ENCODE measurements at places on chromosomes 6 and 20.

DNA sequence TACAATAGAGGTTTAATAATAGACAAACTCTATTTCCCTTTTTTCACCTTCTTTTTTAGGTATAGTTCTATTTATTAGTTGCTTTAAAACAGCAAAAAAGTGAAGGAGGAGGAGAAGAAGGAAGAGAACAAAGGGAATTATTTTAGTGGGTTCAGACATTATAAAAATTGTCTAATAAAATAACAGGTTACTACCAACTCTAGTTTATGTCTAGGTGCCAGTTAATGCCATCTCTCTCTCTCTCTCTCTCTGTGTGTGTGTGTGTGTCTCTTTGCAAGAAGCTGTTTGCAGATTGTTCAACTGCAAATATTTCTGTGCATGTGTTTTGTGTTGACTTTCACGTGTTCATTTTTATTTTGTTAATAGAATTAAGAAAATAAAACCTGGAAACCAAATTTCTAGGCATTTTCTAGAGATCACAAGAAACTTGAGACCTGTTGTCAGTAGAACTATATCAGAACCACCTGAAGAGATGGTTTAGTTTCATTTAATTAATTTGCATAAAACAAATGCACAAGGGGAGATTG, 313.5 kb upstream of the SGK1 start:
- no peak for DNase-seq

DNA sequence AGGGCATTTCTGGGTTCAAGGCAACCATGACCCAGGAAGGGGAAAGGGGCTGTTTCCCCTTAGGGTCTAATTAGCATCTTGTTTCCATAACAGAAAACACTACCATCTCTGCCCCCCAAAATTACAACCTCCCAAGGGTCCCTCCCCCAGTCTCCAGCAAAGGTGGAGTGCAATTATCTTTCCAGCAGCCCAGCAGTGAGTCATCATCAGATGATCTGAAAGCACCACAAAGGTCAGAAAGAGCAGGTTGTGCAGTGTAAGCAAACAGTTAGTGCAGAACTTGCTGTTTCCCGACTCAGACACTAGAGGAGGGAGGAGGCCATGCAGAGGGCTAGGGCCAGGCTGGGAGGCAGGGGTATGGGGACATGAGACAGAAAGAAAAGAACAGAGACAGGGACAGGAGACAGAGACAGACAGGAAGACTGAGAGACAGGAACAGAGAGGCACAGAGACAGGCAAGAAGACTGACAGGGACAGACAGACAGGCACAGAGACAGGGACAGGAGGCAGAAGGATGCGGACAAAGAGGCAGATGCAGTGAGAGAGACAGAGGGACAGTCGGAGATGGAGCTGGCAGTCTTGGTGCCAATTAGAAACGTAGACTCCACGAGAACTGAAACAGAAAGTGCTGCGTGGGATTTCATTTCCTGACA, 62.5 kb downstream of the PYGB start:
- DNase-seq = no peak

DNA sequence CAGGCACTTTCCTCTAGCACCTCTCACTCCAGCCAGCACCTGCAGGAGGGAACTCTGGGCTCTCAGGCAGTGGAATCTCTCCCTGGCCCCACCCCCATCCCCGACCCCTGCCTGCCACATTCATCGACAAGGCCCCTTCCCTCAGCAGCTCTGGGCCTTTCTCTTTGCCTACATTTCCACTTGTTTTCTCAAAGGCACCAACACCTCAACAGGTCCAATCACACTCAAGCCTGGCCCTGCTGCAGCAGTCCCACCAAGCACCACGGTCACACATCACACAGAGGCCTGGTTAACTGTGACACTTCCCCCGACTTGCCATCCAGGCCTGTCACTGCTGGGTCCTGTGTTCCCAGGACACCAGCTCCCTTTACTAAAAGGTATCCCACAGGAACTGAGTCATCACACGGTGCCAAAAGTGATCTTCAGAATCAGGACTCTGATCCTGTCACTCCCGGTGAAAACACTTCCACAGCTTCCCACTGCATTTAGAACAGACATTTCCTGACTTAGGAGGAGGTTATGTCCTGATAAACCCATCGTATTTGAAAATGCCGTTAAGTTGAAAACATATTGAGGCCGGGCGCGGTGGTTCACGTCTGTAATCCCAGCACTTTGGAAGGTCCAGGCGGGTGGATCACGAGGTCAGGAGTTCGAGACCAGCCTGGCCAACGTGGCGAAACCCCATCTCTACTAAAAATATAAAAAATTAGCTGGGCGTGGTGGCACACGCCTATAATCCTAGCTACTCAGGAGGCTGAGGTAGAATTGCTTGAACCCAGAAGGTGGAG, 54.9 kb downstream of the MYH7B start:
- DNase-seq = no peak

DNA sequence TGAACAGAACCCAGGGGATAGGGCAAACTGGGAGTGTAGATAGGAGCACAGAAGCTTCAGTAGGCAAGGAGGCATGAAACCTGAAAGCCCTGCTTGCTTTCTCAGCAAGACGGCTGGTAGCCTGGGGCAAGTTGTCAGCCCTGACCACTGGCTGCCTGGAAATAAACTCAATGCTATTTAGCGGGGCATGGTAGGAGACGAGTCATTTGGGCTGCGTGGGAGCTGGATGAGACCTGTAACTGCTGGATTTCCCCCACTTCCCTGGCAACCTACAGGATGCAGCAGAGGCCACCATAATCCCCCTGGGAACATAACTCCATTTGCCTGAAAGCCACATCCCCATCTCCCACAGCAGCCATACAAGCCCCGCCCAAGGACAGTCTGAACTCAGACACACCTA, 332.6 kb upstream of the TBX18 start:
- no peak for DNase-seq

DNA sequence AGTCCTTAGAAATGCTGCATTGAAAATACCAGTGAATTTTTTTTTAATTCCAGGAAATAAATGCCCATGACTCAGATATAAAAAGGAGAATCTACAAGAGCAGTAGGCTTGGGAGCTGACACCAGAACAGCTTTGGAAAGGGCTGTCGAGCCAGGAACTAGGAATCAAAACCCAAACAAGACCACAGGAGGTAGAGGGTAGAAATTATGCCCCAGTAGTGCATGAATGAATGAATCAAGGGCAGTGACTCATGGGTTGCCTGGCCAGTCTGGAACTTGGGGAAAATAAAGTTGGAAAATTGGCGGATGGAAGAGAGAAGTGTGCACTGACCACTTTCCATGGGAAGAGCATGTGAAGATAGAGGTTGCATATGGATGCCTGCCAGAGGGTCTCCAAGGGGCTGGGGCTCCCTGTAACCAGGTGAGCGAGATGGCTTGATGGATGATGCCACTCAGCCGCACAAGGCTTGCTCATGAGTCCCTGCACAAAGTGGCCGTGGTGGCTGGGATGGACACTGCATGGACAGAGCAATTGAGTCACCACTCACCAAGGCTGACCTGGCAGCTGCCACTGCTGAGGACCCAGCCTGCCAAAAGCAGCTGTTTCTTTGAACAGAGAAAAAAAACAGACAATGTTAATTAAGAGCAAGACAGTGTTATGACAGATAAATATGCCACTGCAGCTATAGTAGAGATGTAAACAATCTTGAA, 15.2 kb upstream of the MCCD1 start:
- no peak for DNase-seq

DNA sequence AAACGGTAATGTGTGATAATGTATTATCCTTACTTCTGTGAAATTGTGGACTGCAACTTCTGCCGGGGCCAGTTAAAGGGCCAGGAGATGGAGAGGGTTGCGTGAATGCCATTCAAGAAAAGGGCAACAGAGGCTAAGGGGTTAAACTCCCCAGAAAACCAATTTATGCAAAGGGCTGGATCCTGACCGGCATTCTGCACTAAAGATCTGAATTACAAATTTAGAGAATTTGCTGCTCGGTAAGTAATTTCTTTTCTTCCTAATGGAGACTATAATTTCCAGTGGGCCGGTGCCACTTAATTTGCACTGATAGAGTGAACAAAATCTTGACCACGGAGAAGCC, 130.1 kb downstream of the BCAS1 start:
- no peak for DNase-seq

DNA sequence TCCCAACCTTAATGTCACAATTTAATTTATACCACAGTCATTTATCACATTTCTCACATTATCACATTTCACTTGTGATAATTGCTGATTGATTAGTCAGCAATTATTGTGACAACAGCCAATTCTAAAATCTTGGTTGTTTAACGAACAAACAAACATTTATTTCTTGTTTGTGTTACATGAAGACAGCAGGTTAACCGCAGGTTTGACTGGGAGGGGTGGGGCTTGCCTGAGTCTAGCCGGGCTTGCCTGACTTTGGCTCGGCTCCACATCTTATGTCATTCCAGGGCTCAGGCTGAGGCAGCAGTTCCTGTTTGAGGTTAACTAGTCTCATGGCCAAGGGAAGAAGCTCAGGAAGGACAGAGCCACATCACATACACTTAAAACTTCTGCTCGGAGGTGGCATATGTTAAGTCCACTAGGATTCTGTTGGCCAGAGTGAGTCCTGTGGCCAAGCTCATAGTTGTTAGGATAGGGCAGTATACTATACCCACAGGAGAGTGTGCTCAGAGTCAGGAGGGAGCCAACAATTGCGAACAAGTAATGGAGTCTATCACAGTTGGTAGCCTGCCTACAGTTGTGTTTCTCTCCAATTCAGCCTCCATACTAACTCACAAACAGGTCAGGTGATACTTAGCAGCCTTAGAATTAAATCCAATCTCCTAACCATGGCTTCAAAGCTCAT, 90.0 kb upstream of the IFNGR1 start:
- DNase-seq = no peak

DNA sequence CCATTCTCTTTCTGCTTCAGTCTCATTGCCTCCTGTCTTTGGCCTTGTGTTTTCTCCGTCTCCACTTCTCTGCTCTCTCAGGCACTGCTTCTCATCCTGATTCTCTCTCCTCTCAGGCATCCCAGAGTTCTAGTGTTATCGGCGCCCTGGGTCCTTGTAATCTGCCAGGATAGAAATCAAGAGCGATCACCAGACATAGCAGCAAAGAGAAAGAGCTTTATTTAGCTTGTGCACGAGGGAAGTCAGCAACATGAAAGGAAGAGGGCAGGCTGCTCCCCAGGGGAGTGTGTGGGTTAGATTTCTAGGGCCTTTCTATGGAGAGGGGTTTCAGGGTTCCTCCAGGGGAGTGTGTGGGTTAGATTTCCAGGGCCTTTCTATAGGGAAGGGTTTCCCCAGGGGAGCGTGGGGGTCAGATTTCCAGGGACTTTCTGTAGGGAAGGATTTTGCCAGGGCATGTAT, 32.5 kb downstream of the SUN5 start:
- DNase-seq = no peak

- DNase-seq = no peak
Measured at GRCh38 chr20:62736407-62737071, 27.9 kb downstream of the NTSR1 start.

- DNase-seq = no peak
Measured at GRCh38 chr6:52012582-52012981, 74.8 kb downstream of the PKHD1 start.

GRCh38 chr20:38844963-38845362, 39.5 kb downstream of the PPP1R16B start:
- DNase-seq = no peak

DNA sequence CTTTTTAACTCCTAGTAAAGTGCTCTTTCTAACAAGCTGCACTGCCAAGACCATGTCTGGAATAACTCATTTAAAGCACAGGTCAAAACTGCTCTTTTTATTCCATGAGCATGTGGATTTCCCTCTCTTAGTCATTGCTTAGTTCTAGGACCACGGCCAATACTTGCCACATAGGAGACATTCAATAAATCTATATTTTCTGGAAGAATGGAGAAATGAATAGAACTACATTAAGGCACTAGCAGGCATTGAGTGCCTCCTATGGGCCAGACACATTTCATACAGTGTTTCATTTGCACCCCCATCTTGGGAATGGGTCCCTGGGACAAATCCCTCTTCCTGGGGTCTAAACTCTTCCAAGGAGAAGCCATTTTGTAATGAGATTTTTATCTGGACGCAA, 552.8 kb upstream of the CITED2 start:
- DNase-seq = no peak

- DNase-seq = no peak
Measured at GRCh38 chr20:7967199-7967844, 27.1 kb upstream of the HAO1 start.

DNA sequence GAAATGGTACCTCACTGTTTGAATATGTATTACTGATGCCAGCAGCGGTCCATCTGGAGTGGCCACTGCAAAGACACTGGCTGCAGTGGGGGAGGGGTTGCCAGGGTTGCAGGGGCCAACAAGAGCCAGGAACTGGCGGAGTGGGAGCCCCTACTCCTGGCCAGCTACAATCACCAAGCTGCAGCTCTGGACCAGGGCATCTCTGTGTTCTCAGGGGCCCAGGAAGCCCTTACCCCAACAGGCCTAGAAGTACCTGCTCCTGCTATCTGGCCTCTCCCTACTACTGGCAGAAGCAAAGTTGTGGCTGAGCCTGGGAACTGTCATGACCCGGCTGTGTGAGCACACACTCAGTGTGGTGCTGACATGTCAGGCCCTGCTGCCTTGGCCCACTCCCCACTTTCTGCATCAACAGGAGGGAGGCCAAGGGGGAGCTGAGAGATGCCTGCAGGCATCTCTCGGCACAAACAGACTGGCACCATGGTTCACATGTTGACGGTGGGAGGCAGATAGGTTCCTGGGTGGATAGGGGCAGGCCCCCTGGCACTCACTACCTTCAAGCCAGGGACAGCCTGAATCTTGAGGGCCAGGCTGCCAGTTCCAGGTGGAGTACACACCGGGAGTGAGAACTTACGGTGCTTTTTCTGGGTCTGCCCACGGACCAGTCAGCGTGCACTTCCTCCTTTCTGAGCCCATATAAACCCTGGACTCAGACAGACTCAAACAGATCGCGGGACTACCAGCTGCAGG, 1188.0 kb downstream of the GRIK2 start:
- DNase-seq = no peak

- peak; percentile 28 for DNase-seq
Measured at GRCh38 chr20:57329608-57330221, at the start of gene SPO11. Gene SPO11, plus strand, starts transcription at chr20:57329803. Its CDS starts 65 bp downstream, at chr20:57329868.

- DNase-seq = peak; percentile 75
Measured at GRCh38 chr6:16316741-16317251, 78.4 kb downstream of the GMPR start.

- DNase-seq = no peak
Measured at GRCh38 chr6:34272013-34272926, 23.5 kb upstream of the SMIM29 start.

DNA sequence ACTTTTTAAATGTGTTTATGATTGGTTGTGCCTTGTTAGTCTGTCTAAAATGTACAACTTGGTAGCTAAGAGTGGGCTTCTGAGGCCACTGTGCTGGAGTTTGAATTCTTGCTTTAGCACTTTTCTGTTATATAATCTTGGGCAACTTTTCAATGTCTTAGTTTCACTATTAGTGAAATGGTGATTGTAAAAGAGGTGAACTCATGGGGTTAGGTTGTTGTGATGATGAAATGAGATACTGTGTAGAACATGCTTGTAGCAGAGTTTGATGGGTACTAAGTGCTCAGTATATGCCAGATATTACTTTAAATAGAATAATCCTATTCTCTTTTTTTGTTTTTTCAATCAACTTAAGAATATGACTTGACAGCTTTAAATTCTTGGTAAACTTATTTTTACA, 624.7 kb downstream of the CD109 start:
- no peak for DNase-seq

- DNase-seq = no peak
Measured at GRCh38 chr20:38893056-38893564, 33.1 kb upstream of the FAM83D start.

All from germinal center (tissue), 1 donor.